ENCODE measurements at places on chromosomes 4 and X. TPM values are rescaled to one million over a fixed set of nuclear protein-coding genes. Genes with fewer than 3 reads are reported as not detected.

- DNase-seq, result no peak
These were observed 464.1 kb upstream of the TRAM1L1 start for GRCh38 chr4:117549524-117549923.

GRCh38 chr4:32199639-32200038 lies 1479.5 kb downstream of the PCDH7 start:
- no peak for DNase-seq

DNA sequence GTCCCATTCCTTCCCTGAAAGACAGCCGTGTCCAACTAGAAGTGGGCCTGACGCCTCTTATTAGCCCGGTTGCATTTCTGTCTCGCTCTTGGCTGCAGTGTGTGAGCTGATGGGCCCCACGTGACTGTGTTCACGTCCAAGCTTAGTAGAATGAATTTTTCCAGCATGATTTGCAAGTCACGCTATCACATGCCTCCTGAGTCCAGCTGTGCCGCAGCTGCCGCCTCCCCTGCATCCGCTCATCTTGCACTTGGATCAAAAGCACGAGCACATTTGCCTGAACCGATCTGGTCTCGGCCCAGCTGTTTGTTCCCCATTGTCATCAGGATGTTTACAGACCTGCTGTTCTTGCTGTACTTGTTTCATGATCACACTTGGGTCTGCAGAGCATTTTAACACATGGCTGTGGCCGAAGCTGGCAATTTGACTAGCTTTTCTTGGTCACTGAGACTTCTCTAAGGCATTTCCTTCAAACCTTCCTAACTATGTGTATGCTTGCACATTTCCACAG lies 126.5 kb downstream of the KIT start:
- peak; percentile 95 for DNase-seq

Gene USP51
- 0.49 TPM for polyA plus RNA-seq

Gene CCKAR
- polyA plus RNA-seq, result 0.17 TPM

Gene VCX2
- polyA plus RNA-seq, result not detected
